Activated CD8-positive, alpha-beta T cell treated with anti-CD3 and anti-CD28 coated beads for 36 hours (primary cell): ENCODE measurements at places on chromosomes 4 and X. TPM values are rescaled to one million over a fixed set of nuclear protein-coding genes. Genes with fewer than 3 reads are reported as not detected.

- H3K4me3 ChIP-seq: no peak overlapping the region
- H3K27me3 ChIP-seq: peaks cover 4% of the 10 kb centered on the region
- DNase-seq: no peak
These were observed 161.5 kb upstream of the WDR1 start for GRCh38 chr4:10278071-10278470.

DNA sequence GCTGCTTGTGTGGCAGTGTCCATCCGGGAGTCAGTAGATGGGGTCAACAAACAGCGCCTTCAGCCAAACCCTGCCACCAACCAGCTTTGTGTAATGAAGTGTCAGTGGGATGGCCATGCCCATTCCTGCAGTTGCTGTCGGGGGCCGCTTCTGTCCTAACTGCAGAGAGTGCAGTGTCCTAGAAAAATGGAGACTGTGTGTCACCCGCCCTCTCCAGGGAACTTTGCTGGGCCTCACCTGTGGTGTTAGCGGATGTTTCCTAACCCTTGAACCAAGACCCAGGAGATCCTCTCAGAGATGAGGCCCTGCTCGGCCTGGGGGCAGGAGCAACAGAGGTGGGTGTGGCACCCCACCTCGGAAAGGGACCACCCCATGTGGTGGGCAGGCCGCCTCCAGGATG, 35.3 kb upstream of the HGFAC start:
- no peaks in the 10 kb centered on the region for H3K27me3 ChIP-seq
- H3K27ac ChIP-seq: no peak overlapping the region
- H3K4me1 ChIP-seq: no peaks in the 10 kb centered on the region
- H3K4me3 ChIP-seq: no peak overlapping the region

GRCh38 chrX:102697494-102697893, 14.8 kb upstream of the GPRASP2 start:
- peaks cover 2% of the 10 kb centered on the region for H3K36me3 ChIP-seq
- no peaks in the 10 kb centered on the region for H3K4me1 ChIP-seq
- no peak overlapping the region for H3K4me3 ChIP-seq
- no peak for DNase-seq

- peak overlapping the region; percentile 62 for H3K4me3 ChIP-seq
- DNase-seq: no peak
- peaks cover 60% of the 10 kb centered on the region for H3K27me3 ChIP-seq
- H3K36me3 ChIP-seq: no peaks in the 10 kb centered on the region
- no peak overlapping the region for H3K27ac ChIP-seq
These were observed 634 bp downstream of the LRAT start for GRCh38 chr4:154744341-154744926.

- no peaks in the 10 kb centered on the region for H3K27me3 ChIP-seq
- H3K27ac ChIP-seq: no peak overlapping the region
- DNase-seq: no peak
- H3K36me3 ChIP-seq: peaks cover 24% of the 10 kb centered on the region
- H3K4me3 ChIP-seq: no peak overlapping the region
- no peaks in the 10 kb centered on the region for H3K4me1 ChIP-seq
These were observed 33.3 kb upstream of the SLC2A9 start for GRCh38 chr4:10054571-10055041.

DNA sequence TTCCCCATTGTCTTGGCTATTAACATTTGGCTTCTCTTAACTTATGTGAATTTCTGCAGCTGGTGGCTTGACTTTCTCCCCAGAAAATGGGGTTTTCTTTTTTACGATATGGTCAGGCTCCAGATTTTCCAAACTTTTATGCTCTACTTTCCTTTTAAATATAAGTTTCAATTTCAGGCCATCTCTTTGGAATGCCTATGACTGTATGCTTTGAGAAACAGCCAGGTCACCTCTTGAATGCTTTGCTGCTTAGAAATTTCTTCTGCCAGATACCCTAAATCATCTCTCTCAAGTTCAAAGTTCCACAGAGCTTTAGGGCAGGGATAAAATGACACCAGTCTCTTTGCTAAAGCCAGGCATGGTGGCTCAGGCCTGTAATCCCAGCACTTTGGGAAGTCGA, 212.9 kb upstream of the SMIM31 start:
- no peak overlapping the region for H3K4me3 ChIP-seq
- H3K36me3 ChIP-seq: no peaks in the 10 kb centered on the region
- H3K27me3 ChIP-seq: no peaks in the 10 kb centered on the region
- H3K27ac ChIP-seq: no peak overlapping the region
- no peak for DNase-seq

GRCh38 chr4:31702326-31702725, 982.2 kb downstream of the PCDH7 start:
- DNase-seq: no peak
- H3K27ac ChIP-seq: no peak overlapping the region
- no peaks in the 10 kb centered on the region for H3K36me3 ChIP-seq
- no peak overlapping the region for H3K4me3 ChIP-seq
- no peaks in the 10 kb centered on the region for H3K27me3 ChIP-seq

DNA sequence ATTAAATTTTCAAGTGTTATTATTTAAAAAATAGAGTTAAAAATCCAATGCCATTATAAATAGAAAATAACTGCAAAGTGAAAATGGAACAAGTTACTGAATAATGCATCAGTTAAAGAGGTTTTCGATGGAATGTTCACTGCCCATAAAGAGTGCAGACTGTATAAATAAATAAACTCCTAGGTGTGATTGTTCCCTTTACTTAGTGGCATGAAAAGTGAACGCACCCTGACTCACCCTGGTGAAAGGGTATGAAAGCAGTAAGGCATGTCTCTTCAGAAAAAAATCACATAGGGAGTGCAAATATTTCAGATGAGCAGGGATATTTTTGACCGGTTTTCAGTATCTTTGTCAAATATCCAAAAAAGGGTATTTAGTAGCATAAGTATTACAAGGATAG, 387.8 kb downstream of the DCAF12L2 start:
- no peak overlapping the region for H3K27ac ChIP-seq
- no peak for DNase-seq
- no peaks in the 10 kb centered on the region for H3K4me1 ChIP-seq
- no peaks in the 10 kb centered on the region for H3K36me3 ChIP-seq
- no peaks in the 10 kb centered on the region for H3K27me3 ChIP-seq
- H3K4me3 ChIP-seq: no peak overlapping the region

GRCh38 chr4:184448821-184449220, 25.5 kb downstream of the IRF2 start:
- peaks cover 32% of the 10 kb centered on the region for H3K36me3 ChIP-seq
- H3K27ac ChIP-seq: peak overlapping the region; percentile 75
- no peak for DNase-seq
- H3K27me3 ChIP-seq: no peaks in the 10 kb centered on the region

DNA sequence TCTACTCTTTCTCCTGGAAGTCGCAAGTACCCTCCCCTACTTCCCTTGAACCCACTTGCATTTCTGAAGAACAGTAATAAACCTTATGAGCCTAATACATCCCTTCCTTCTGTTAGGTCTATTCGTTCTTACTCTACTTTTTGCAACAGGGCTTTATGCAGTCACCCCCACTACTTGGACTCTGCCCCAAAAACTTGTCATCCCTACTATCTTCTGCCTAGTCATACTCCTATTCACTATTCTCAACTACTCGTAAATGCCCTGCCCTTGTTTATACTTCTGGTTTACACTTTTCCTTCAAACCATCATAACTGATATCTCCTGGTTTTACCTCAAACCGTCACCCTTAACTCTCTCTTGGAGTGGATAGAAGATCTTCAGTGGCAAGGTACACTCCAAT, 55.2 kb upstream of the SLIT2 start:
- H3K27me3 ChIP-seq: no peaks in the 10 kb centered on the region
- H3K36me3 ChIP-seq: no peaks in the 10 kb centered on the region
- DNase-seq: no peak
- no peak overlapping the region for H3K27ac ChIP-seq
- H3K4me3 ChIP-seq: no peak overlapping the region

DNA sequence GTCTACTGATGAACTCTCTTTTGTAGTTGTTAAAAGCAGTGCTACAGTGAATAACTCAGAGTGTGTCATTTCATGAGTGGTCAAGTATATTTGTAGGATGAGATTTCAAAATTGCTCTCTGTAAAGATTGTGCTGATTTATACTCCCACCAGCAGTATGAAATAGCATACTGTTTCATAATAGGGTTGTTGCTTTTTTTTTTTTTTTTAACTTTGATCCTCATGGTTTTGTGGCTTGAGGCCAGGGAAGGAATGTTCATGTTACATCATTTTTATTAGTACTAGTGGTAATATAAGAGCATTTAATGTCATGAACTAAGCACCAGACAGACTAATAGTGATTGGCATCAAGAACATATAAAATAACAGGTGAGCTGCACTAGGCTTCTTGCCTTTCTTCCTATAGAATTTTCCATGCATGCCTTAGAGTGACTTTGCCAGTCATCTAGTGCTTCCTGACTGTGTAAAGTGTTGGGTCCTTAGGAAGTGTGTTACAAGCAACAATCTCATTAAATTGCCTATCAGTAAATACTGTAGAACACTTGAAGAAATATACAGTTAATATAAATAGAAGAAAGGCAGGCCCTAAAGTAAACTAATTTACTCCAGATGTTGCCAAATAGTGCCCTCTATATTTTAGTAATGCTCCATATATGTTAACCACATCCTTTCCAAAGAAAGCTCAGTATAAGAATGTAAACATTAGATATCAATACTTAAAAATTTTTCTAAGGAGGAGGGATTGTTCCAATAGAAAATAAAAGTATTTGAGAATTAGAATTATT, 38.6 kb upstream of the MSMO1 start:
- peaks cover 30% of the 10 kb centered on the region for H3K36me3 ChIP-seq
- H3K27me3 ChIP-seq: no peaks in the 10 kb centered on the region
- H3K27ac ChIP-seq: no peak overlapping the region
- H3K4me3 ChIP-seq: no peak overlapping the region
- peaks cover 39% of the 10 kb centered on the region for H3K4me1 ChIP-seq

The RTL9 gene
- total RNA-seq: not detected

The CNGA1 gene
- 0.50 TPM for total RNA-seq

- H3K36me3 ChIP-seq: peaks cover 4% of the 10 kb centered on the region
- H3K4me3 ChIP-seq: no peak overlapping the region
- no peak overlapping the region for H3K27ac ChIP-seq
- no peaks in the 10 kb centered on the region for H3K27me3 ChIP-seq
These were observed 37.6 kb downstream of the PKD2 start for GRCh38 chr4:88045021-88045420.

The FGA gene
- total RNA-seq: not detected

DNA sequence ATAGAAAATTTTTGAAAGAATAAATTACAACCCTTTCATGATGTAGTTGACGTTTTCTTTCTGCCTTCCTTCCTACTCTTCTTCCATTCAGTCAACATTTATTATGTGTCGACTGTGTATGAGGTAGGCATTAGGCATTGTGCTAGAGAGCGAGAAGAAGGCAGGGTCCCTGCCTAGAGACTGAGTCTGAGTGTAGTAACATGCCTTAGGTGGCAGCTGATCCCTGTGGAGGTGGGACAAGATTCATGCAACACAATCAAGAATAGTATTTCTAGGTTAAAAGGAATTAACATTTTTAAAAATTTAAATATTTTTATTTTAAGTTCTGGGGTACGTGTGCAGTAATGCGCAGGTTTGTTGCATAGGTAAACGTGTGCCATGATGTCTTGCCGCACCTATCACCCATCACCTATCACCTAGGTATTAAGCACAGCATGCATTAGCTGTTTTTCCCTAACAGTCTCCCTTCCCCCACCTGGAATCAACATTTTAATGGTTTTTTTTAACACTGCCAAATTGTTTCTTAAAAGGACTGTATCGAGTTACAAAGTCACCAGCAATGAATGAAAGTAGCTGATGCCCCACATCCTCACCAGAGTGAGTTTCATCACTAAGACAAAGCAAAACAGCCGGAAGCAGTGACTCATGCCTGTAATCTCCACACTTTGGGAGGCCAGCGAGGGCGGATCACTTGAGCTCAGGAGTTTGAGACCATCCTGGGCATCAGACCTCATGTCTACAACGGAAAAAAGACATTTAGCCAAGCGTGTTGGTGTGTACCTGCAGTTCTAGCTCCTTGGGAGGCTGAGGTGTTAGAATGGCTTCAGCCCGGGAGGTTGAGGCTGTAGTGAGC, 84.0 kb downstream of the WWC2 start:
- H3K27ac ChIP-seq: no peak overlapping the region
- peak; percentile 15 for DNase-seq
- no peak overlapping the region for H3K4me3 ChIP-seq
- H3K27me3 ChIP-seq: peaks cover 20% of the 10 kb centered on the region
- H3K4me1 ChIP-seq: peaks cover 4% of the 10 kb centered on the region

GRCh38 chr4:110354460-110354859, 121.5 kb upstream of the ENPEP start:
- no peaks in the 10 kb centered on the region for H3K4me1 ChIP-seq
- H3K27me3 ChIP-seq: peaks cover 3% of the 10 kb centered on the region
- no peaks in the 10 kb centered on the region for H3K36me3 ChIP-seq

The PFKFB1 gene
- 0.92 TPM for total RNA-seq
